Left colon (tissue), 2 donors: ENCODE measurements at places on chromosomes 5 and 9. TPM values are rescaled to one million over a fixed set of nuclear protein-coding genes. Genes with fewer than 3 reads are reported as not detected.

GRCh38 chr5:95261437-95262175, 23.3 kb downstream of the MCTP1 start:
- no peak for DNase-seq

DNA sequence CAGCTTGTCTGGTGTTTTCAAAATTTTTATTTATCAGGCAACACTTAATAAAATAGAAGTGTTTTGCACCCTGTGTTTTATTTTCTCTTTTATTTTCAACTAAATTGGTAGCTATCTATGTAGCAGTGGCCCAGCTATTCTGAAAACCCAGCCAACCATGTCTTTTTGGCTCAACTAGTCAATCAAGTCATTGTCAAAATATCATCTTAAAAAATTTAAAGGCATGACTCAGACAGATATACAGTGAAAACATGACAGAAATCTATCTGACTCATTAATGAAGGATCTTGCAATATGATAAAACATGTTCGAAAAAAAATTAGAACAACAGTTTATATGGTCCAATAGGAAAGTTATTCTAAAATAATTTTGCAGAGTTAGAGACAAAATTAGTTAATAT, 75.1 kb downstream of the HSD17B4 start:
- DNase-seq: no peak

- no peak for DNase-seq
Observed at GRCh38 chr9:101027733-101028345, 688 bp upstream of the PLPPR1 start.

The ARSB gene
- total RNA-seq: 8.2 TPM

DNA sequence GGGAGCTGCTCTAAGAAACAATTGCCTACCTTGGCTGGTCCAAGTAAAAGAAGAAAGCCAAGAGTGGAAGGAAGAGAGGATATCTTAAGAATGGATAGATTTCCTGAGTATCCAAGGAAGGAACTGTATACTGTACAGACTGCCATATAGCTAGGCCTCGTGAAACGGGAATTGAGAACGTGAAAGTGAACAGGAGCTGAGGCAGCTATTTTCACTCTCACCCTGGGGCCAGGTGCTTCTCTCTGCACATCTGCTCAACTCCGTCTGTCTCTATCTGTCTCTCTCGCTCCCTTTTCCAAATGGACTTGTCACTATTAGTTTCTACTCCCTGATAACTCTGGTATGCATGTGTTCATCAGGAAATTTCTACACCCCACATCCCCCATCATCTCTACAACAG, 35.9 kb upstream of the TESK1 start:
- DNase-seq: no peak

The LOX gene
- 7.5 TPM for total RNA-seq

- peak; percentile 68 for DNase-seq
Observed at GRCh38 chr9:127776195-127776923, 2.1 kb downstream of the SH2D3C start.

DNA sequence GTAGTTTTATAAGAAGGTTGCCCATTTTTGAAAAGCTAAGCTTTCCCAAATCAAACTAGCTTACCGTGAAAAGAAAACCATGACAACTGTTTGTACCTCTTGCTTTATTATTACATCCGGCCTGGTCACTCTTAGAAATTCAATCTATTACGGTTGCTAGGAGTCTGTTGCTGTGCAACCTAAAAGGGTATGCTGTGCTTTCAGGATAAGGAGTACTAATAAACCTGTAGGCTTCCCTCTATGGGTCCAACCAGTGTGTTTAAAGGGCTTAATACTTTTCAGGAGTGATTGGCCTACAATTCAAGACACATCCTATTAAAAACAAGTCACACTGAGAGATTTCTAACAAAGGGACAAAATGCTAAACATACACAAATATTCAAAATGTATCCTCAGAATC, 27.1 kb downstream of the RFX3 start:
- DNase-seq: no peak

The MOB3B gene
- 47.1 TPM for total RNA-seq
